ENCODE measurements at places on chromosomes 2 and 18. TPM values are rescaled to one million over a fixed set of nuclear protein-coding genes. Genes with fewer than 3 reads are reported as not detected.

RNF125 gene
- 0.75 TPM for total RNA-seq

NBEAL1 gene
- 7.3 TPM for total RNA-seq

SULT1C4 gene
- total RNA-seq: 2.9 TPM

PHLPP1 gene
- total RNA-seq: 12.2 TPM

RTP5 gene
- total RNA-seq: 0.63 TPM

PDE1A gene
- 8.4 TPM for total RNA-seq

RNU2-63P gene
- total RNA-seq: 62.5 TPM

NRP2 gene
- total RNA-seq: 24.5 TPM

MROH2A gene
- total RNA-seq: not detected

ACTR2 gene
- total RNA-seq: 102 TPM

SPATA3 gene
- total RNA-seq: not detected

SERPINB4 gene
- not detected for total RNA-seq

SERPINB13 gene
- 0.21 TPM for total RNA-seq

RAX gene
- not detected for total RNA-seq

ALPP gene
- not detected for total RNA-seq

INO80B gene
- 58.0 TPM for total RNA-seq

IL1R2 gene
- not detected for total RNA-seq

SLC14A1 gene
- 1.5 TPM for total RNA-seq

BOLL gene
- 0.15 TPM for total RNA-seq

CAPN14 gene
- total RNA-seq: 0.57 TPM

GREB1 gene
- total RNA-seq: 23.3 TPM

MOB1A gene
- total RNA-seq: 85.7 TPM

ERMN gene
- total RNA-seq: 0.43 TPM

SKOR2 gene
- 0.14 TPM for total RNA-seq

Data from motor neuron (in vitro differentiated cells).